ENCODE measurements at places on chromosomes 3 and 15. TPM values are rescaled to one million over a fixed set of nuclear protein-coding genes. Genes with fewer than 3 reads are reported as not detected.

SV2B gene
- total RNA-seq: 0.12 TPM

HACD2 gene
- 33.9 TPM for total RNA-seq

UBP1 gene
- 64.2 TPM for total RNA-seq

SPSB4 gene
- 0.15 TPM for total RNA-seq

DAZL gene
- total RNA-seq: not detected

RBP2 gene
- not detected for total RNA-seq

C3orf85 gene
- total RNA-seq: not detected

TM4SF4 gene
- total RNA-seq: 42.5 TPM

KCTD6 gene
- 8.6 TPM for total RNA-seq

HTR3E gene
- total RNA-seq: not detected

GOLGA6A gene
- 0.12 TPM for total RNA-seq

ARNT2 gene
- total RNA-seq: 16.5 TPM

LDHAL6B gene
- not detected for total RNA-seq

LRRC31 gene
- not detected for total RNA-seq

SLC9A9 gene
- 0.23 TPM for total RNA-seq

EHHADH gene
- 2.1 TPM for total RNA-seq

SERINC4 gene
- 0.08 TPM for total RNA-seq

XIRP1 gene
- total RNA-seq: 0.14 TPM

GBE1 gene
- total RNA-seq: 21.7 TPM

LRRIQ4 gene
- not detected for total RNA-seq

ADGRG7 gene
- not detected for total RNA-seq

MCTP2 gene
- not detected for total RNA-seq

KIF9 gene
- 13.3 TPM for total RNA-seq

STRIT1 gene
- not detected for total RNA-seq

CCRL2 gene
- not detected for total RNA-seq

SNTN gene
- total RNA-seq: not detected

CTXN2 gene
- total RNA-seq: 0.07 TPM

BRK1 gene
- total RNA-seq: 178 TPM

MAGEL2 gene
- not detected for total RNA-seq

NR1I2 gene
- total RNA-seq: not detected

NRG4 gene
- 0.47 TPM for total RNA-seq

MME gene
- not detected for total RNA-seq

LOXL1 gene
- 1.2 TPM for total RNA-seq

ATP13A5 gene
- not detected for total RNA-seq

Data from A549 treated with Hydrocortisone at 1 μM for 4 hours (cell line).